Dermis microvascular lymphatic vessel endothelial cell (primary cell): ENCODE measurements at places on chromosomes 2 and 18.

GRCh38 chr18:40849886-40850285 lies 1105.1 kb upstream of the PIK3C3 start:
- no peak for DNase-seq

GRCh38 chr2:187208199-187208785 lies 239.8 kb downstream of the CALCRL start:
- no peak for DNase-seq

DNA sequence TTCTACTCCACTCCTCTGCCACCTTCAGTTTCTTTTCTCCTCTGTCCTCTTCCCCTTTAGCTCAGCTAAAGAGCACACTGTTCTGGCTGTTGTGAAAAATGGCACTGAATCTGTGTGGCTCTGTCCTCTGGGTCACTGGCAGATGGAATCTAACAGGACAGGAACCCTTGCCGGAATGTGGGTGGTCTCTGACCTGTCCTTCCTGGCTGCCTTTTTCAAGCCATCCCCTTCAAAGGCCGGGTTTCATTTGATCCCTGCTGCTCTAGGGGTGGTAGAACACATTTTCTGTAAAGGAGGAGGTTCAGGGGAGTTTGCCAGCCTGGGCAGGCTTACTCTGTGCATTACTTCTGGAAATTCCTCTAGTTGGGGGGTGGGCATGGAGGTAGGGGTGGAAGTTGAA lies 29.9 kb downstream of the MTCL1 start:
- DNase-seq, result peak; percentile 35

GRCh38 chr2:202377207-202377761 lies 1.2 kb downstream of the BMPR2 start:
- DNase-seq, result no peak

DNA sequence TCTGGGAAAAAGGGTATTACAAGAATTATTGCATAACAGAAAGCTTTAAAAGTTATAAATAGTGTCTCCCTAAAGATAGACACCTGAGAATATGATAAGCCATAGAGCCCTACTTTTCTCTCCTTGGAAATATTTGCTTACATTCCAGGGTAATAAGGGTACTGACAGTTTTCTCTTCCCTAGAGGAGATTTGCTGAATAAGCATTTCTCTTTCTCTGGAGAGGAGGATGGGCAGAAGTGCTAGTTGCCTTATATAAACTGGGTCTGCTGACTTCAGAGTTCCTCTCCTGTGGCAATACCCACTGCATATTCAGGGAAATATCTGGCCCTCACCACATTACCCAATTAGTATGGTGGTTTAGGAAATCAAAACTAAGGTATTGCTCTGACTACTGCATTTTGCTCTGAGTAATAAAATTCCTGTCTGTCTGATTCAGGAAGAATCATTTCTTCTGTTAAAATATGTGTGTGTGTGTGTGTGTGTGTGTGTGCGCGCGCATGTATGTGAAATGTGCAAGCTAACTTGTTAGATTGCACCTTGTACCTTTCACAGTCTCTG lies 1391.3 kb downstream of the DSC3 start:
- DNase-seq, result no peak

GRCh38 chr2:67510745-67511144 lies 113.6 kb downstream of the ETAA1 start:
- no peak for DNase-seq

- DNase-seq, result no peak
Measured at GRCh38 chr2:118124288-118124891, 36.1 kb downstream of the INSIG2 start.

DNA sequence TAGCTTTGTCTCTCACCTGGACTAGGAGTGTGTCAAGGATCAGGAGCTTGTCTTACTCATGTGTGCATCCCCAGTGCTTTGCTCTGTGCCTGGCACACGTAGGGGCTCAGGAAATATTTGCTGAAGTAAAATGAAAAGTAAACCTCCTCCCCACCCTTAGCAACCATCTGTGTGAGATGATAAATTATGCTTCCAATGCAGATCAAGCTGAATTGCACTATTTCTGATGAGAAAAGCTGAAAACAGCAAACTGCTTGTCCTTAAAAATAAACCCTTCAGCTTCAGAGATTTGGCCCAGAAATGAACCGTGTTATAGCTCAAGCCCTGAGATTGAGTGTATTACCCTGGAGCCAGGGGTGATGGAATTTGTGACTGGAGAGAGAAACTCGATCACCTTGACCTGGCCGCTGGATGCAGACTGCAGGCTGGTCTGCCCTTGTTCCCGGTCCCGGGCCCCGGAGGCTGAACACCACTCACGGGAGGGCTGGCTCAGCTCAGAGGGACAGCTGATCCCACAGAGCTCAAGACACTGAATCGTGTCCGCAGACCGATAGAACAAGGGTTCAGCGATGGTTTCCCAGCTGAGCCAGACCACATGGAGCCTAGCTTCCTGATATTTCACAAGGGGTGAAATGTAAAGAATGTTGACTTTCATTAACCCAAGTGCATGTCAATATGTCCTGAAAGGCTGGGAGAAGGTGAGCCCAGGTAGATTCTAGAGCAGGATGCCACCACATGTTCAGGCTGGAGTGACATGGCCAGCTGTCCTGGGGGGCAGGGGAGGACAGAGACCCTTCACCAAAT lies 50.5 kb downstream of the DDX1 start:
- no peak for DNase-seq
